H9 (cell line): ENCODE measurements at places on chromosomes 4 and X. TPM values are rescaled to one million over a fixed set of nuclear protein-coding genes. Genes with fewer than 3 reads are reported as not detected.

DNA sequence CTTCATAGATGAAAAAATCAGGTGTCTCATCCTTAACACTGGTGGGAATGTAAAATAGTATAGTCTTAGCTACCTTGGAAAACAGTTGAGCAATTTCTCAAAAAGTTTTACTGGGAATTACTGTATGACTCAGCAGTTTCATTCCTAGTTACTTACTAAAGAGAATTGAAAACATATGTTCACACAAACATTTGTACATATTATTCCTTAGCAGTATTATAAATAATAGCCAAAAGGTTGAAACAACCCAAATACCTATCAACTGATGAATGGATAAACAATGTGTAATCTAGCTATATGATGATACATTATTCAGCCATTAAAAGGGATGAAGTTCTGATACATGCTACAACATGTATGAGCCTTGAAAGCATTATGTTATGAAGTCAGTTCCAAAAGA, 41.7 kb downstream of the RBM46 start:
- H3K4me1 ChIP-seq: no peaks in the 10 kb centered on the region
- no peaks in the 10 kb centered on the region for H3K27me3 ChIP-seq
- H3K27ac ChIP-seq: no peak overlapping the region
- no peaks in the 10 kb centered on the region for H3K36me3 ChIP-seq
- no peak overlapping the region for H3K4me3 ChIP-seq
- no peak for DNase-seq

DNA sequence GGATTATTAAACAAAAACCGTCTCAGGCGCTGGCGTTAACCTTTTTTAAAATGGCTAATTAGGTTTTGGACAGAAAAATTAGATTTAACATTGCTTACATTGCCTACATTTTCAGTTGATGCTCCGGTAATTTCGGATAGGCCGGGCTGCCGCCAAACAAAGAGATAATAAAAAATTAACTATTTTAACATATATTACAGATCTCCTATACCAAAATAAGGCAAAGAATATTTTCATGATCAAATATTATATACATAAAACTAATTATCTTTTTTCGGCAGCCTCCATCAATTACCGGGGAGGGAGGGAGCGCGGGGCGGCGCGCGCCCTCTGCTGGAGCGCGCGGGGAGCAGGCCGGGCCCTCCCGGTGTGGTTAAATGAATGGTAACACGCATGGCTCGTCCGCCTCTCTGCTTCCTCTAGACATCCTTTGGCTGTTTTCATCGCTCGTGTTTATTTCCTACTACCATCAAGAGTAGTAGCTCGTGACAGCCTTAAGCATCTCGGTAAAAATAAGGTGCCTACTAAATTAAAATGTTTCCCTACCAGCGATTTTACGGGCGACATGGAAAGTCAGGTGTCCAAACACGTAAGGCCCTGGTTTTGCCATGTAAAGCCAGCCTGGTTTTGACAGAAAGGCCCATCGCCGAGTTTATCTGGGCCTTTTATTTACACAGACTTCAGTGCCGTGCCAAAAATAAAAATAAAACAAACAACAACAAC, 52.4 kb upstream of the TMEM33 start:
- peak; percentile 48 for DNase-seq
- no peak overlapping the region for H3K27ac ChIP-seq
- H3K4me1 ChIP-seq: no peaks in the 10 kb centered on the region
- H3K27me3 ChIP-seq: peaks cover 70% of the 10 kb centered on the region
- H3K36me3 ChIP-seq: no peaks in the 10 kb centered on the region

Gene ASMT
- total RNA-seq: 1.0 and 1.4 TPM in 2 replicates

DNA sequence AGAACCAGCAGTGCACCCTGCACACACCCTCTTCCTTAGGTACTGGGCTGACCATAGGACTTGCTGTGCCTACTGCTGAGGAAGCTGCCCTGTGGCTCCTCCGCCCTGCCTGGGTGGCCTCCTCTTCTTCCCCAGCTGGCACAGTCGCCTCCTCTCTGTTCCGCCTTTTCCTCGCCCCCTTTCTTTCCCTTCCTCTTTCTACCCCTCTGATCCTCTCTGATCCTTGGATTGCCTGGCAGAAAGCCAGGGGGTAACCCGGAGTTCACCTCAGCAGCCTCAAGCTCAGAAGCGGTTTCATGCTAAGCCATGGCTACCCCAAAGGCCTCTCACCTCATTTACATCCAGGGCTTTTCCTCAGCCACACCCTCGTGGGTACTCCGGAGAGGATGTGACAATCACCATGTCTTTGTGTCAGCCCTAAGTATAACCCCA, 136.2 kb downstream of the SMIM20 start:
- no peak for DNase-seq
- H3K4me1 ChIP-seq: no peaks in the 10 kb centered on the region

Gene KCNIP4
- total RNA-seq: not detected in 2 replicates

Gene PLAC8
- total RNA-seq: 0.90 and 1.6 TPM in 2 replicates

- no peak overlapping the region for H3K4me3 ChIP-seq
- no peak for DNase-seq
- H3K4me1 ChIP-seq: no peaks in the 10 kb centered on the region
- H3K36me3 ChIP-seq: no peaks in the 10 kb centered on the region
These were observed 316.0 kb downstream of the CCSER1 start for GRCh38 chr4:90443231-90443630.

GRCh38 chr4:100022792-100023222, 72.7 kb upstream of the H2AZ1 start:
- 0 out of 2 replicates have a peak, but pooled peaks cover 3% of the 10 kb centered on the region for H3K4me1 ChIP-seq
- H3K27me3 ChIP-seq: no peaks in the 10 kb centered on the region
- H3K27ac ChIP-seq: no peak overlapping the region
- peak; percentile 36 for DNase-seq
- H3K4me3 ChIP-seq: no peak overlapping the region
- H3K36me3 ChIP-seq: 0 out of 2 replicates have a peak, but pooled peaks cover 2% of the 10 kb centered on the region

DNA sequence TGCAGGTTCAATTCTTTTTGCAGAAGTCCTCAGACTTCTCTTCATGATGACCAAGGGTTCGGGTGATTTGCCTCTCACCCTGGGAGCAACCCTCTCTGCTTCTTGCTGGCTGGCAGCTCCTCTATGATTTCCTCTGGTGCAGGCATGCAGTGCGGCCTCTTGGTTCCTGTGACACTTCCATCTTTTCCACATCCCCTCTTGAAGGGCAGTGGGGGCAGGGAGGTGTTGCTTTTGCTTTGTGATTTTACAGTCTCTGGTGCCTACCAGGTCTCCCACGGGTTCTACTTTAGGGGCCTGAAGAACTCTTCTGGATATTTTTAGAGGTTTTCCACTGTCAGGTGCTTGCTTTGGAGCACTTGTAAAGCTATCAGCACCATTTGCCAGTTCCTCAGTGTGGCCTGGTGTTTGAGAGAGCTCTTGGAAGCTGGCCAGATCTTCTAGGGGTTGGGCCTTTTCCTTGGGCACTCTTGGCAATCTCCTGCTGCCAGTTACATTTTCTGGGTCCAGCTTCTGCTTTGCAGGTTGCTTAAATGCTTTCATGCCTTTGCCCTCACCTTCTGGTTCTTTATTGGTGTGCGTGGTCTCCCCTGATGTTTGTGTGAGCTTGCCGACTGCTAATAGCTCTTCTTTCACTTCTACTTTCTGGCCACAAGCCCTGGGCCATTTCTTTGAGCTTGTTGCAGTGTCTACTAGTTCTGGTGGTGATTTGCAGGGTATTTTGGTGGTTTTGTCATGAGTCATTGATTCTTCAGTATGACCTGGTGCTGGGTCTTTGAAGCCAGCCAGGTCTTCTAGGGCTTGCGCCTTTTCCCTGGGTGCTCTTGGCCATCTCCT, 11.5 kb upstream of the CHST7 start:
- no peaks in the 10 kb centered on the region for H3K4me1 ChIP-seq
- DNase-seq: no peak
- H3K4me3 ChIP-seq: no peak overlapping the region
- peaks cover 8% of the 10 kb centered on the region for H3K36me3 ChIP-seq

Gene CYLC1
- not detected in 2 replicates for total RNA-seq
